CD4-positive, alpha-beta T cell treated with Interleukin-2 at 100 ng/mL for 4 hours (primary cell): ENCODE measurements at places on chromosomes 11 and 22.

GRCh38 chr11:129637983-129638776 is 177.5 kb upstream of the TMEM45B start:
- no peak for DNase-seq

GRCh38 chr11:121961321-121961801 is 154.7 kb downstream of the BLID start:
- no peak for DNase-seq

DNA sequence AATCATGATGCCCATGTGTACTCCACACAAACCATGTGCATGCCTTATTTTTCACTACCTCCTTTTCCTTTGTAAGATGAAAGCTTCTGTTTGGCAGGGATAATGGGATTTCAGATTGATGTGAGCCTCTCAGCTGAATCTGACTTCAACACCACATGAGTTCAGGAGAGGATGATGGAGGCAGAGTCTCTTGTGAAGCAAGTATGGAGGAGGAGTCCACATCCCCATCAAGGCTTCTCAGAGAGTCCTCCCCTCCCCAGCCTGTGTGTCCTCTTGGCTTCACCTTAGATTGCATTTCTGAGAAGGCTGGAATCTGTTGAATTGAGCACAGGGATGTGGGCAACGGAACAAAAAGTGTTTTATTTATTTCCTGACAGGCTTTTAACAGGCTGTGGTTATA is 370.4 kb downstream of the FAT3 start:
- no peak for DNase-seq

- DNase-seq: no peak
Observed at GRCh38 chr11:8593455-8593854, 573 bp downstream of the STK33 start.

DNA sequence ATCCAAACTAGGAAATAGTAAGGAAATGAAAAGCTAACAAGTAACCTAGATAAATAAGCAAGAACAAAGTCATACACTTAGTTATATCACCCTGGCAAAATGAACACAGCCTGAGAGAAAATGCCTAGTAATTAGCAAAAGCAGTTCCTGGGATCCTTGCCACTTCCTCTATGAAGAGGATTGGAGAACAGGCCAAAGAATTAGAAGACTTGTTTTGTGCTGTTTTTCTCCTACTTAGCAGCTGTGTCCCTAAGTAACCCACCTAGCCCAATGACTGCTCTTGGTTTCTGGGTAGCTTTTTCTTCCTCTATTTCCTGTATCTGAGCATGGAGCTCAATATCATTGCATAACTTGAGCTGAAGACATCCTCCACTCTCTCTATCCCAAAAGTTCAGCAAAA is 713.9 kb downstream of the ETS1 start:
- no peak for DNase-seq

DNA sequence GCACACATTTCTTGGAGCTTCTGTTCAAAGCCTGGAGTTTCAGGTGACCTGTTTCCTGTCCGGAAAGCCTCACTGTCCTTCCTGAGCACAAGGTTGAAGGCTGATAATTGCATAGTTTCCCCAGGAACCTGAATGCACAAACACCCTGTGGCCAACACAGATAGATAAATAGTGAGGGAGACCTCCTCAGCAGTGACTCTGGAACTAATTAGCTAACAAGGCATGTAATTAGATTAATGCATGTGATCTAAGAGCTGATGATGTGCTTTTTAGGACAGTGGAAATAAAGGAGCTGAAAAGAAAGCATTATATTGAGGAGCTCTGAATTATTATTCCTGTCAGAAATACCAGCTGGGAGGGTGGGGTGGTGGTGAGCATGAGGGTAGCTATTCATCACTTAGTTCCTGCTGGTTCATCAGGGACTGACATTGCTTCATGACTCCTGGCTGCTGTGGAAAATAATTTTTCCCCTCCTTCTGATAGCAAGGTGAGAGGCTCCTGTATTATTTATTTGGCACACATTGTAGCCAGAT is 101.1 kb downstream of the NELL1 start:
- no peak for DNase-seq

GRCh38 chr11:101061606-101062005 is 68.0 kb downstream of the PGR start:
- DNase-seq: no peak

- no peak for DNase-seq
Observed at GRCh38 chr11:27930946-27931345, 177.0 kb downstream of the KIF18A start.

- DNase-seq: no peak
Observed at GRCh38 chr11:2796091-2796490, 89.5 kb downstream of the CDKN1C start.

DNA sequence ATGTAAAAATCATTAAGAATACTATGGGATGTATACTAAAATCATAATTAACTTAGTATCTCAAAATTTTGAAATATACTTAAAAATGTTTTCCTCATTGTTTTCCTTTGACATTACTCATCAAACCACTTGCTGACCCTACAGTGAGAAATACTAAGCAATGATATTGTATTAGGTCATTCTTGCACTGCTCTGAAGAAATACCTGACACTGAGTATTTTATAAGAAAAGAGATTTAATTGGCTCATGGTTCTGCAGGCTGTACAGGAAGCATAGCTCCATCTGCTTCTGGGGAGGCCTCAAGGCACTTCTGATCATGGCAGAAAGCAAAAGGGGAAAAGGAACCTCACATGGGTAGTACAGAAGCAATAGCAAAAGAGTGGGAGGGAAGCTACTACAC is 950.9 kb upstream of the CHORDC1 start:
- no peak for DNase-seq

GRCh38 chr11:74380746-74381439 is 17.3 kb downstream of the PGM2L1 start:
- DNase-seq: no peak

GRCh38 chr11:44011797-44012196 is 36.0 kb upstream of the ACCSL start:
- DNase-seq: no peak

- DNase-seq: no peak
Observed at GRCh38 chr11:119691020-119691666, 37.9 kb downstream of the NECTIN1 start.
